CD4-positive, alpha-beta T cell (primary cell): ENCODE measurements at places on chromosomes 2 and 18.
A peak's percentile ranks its signal among the peaks of the same experiment; 100 is the strongest.

GRCh38 chr2:39631718-39632117 is 34.0 kb upstream of the TMEM178A start:
- DNase-seq: no peak

DNA sequence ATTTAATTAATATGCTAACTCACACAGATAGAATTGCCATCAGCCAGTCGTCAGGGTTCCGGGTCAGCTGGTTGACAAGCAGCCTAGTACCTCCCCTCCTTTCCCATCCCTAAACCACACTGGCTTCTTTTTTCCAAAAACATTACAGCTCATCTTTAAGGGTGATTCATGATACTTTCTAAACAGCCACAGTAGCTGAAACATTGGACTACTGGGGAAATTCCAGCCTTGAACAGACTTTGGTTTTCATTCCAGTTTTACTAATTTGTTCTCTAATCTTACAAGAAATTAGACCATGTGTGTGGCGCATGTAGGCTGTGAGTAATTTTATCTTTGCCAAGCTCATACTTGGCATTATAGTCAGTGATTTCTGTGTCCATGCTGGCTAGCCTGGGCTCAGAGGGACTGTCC is 110.8 kb downstream of the FMNL2 start:
- DNase-seq: no peak

- DNase-seq: no peak
These were observed 83.7 kb downstream of the SP3 start for GRCh38 chr2:173881461-173881860.

DNA sequence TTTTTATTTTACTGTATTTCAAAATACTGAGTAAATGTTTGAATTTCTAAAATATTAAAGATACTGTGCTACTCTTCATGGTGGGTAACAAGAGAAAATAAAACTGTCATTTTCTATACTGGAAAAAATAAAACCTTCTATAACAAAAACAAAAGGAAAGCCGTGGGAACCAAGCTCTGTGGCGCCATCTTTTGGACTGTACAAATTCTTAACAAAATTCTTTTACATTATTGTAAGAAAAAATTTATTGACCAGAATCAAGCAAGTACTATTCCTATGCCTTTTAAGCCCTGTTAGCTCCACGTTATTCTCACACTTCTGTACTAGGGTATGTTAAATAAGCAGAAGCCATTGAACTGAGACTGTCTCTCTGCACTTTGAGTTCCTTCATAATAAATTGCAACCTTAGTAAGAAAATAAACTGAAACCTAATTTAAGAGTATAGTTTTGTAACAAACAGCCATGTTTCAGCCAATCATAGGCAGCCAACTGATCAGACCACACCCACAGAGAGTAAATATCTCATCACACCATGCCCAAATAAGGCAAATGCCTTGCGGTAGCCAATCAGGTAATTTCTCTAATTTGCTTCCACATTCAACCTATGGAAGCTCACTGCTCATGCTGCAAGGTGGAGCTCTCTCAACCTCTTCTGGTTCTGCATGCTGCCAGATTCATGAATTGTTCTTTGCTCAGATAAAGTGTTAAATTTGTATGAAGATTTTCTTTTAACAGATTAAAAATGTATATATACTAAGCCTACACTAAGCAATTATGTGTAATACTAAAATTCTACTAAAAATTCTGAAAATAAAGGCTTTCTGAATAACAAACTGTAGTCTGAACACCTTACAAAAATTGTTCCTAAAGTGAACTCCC is 42.2 kb downstream of the HIBCH start:
- DNase-seq: no peak

DNA sequence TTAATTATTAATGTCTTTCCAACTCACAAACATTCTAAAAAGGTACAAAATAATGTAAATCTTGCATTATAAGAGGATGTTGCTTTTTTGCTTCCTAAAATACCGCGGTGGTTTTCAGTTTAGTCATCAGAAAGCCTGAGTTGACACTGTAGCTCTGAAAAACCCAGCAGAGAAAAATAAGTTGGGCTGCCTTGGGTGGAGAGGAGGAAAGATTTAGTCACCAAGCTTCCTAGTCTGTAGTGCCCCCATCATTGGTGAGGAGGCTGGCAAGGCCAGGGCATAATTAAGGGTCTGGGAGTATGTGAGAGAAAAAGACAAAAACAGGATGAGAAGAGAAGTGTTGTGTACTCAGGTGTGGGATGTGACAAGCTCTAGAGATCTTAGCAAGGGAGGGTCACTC is 5.7 kb downstream of the PTPRM start:
- DNase-seq: no peak

- DNase-seq: no peak
These were observed 32.3 kb upstream of the SATB2 start for GRCh38 chr2:199490049-199490448.

GRCh38 chr18:13318731-13319501 is 100.4 kb downstream of the LDLRAD4 start:
- DNase-seq: no peak

DNA sequence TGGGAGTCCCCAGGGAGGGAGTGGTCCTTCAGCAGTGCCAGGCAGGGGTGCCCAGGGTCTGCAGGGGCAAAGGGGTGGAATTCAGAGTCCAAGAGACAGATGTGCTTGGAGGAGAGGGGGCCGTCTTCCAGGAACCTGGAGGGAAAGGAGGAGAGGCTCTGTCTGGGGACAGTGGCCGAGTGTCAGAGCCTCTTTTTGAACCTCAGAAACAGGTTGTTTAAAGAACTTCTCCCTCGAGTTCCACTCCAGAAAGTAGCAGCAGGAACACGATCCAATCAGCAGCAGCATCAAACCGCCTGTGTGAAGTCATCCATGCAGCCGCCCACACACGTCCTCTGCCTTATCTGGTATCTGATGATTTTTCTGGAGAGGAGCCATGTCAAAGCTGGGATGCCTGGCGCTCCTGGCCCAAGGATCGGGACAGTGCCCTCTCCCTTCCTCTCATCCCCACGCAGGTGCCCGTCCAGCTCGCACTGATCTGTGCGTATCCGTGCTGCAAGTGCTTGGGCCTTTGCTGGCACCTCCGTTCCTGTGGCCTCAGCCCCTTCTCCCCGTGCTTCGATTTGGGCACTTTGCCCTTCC is 205.1 kb downstream of the NDUFA10 start:
- DNase-seq: no peak

DNA sequence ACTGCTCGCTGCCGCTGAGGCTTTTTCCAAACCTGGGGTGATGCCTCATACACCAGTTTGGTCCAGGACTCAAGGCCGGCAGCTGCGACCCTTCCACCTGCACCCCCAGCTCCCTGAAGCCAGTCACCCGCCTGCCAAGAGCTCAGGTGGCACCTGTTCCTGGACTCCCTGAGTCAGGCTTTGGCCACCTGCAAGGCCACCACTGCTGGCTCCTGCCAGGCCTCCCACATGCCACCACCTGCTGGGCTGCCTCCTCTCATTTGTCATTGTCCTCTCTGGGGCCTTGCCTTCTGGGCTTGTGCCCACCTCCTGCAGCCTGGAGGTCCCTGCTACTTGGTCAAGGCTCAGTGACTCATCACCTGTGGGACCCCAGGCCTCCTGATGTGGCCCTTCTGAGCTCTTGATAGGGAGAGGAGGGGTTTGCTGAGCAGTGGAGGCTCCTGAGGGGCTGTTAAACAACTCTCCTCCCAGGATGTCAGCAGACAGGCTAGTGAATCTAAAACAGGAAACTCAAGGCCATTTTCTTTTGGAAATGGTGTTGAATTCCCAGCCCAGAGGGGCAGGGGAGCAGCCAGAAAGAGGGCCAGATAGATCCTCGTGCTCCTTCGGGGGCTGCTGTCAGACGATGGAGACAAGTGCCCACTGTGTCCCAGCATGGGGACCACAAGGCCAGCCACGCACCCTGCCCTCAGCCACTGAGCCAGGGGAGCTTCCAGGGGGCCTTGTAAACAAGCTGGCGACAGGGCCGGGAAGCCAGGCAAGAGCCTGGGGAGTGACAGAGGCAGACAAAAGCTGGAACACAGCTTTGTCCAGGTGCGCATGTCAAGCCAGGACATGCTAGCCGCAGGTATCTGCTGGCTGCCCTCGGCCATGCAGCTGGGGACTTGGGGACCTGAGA is 416.8 kb downstream of the LRATD1 start:
- no peak for DNase-seq

GRCh38 chr2:109615637-109616144 is 1.5 kb downstream of the SOWAHC start:
- no peak for DNase-seq

- DNase-seq: no peak
These were observed 46.7 kb downstream of the KIDINS220 start for GRCh38 chr2:8790739-8791162.

DNA sequence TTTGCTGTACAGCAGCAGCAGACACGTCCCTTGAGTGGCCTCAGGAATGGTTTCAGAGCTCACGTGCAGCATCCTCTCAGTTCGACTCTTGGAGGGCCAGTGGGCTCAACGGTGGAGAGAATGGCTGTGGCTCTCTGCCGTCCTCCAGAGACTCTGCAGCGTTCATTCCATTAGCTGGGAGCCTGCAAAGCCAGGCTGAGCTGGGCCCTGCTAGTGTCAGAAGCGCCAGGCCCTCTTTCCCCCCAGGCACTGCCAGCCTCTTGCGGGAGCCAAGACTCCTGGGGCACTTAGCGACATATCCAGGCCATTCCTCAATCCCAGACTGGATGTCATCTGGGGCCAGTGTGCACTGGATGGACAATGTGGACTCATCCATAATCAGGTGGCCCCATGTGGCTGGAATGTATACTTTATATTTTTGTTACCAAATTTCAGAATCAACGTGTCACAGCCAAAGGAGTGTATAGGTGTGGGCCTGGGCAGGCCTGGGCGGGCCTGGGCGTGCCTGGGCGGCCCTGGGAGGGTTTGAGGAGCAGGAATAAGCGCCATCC is 125.1 kb upstream of the EPAS1 start:
- DNase-seq: no peak

- no peak for DNase-seq
These were observed 28.6 kb upstream of the NOTO start for GRCh38 chr2:73173781-73174180.

- no peak for DNase-seq
These were observed 80.0 kb downstream of the ETAA1 start for GRCh38 chr2:67476809-67477790.

GRCh38 chr2:66839551-66840320 is 404.8 kb downstream of the MEIS1 start:
- no peak for DNase-seq

DNA sequence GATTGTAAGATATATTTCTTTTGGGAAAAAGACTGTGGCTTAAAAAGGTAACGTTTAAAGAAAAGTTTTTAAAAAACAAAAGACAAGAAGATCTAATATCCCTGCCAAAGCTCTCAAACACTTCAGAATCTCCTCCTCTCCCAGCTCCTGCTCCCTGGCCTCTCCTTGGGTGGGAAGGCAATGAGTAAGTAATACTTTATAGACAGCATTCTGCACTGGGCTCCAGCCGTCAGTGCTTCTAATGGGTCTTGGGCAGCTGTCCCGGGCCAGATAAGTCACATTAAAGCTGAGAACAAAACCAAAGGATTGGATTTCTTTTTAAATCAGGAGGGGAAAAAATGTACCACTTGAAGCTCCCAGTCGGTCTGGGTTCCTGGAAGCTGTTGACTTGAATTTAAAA is 133.7 kb downstream of the ALPK2 start:
- DNase-seq: no peak

- DNase-seq: no peak
These were observed 61.6 kb upstream of the HS6ST1 start for GRCh38 chr2:128380061-128380889.

- DNase-seq: no peak
These were observed 1.3 kb downstream of the AMMECR1L start for GRCh38 chr2:127884436-127884835.

DNA sequence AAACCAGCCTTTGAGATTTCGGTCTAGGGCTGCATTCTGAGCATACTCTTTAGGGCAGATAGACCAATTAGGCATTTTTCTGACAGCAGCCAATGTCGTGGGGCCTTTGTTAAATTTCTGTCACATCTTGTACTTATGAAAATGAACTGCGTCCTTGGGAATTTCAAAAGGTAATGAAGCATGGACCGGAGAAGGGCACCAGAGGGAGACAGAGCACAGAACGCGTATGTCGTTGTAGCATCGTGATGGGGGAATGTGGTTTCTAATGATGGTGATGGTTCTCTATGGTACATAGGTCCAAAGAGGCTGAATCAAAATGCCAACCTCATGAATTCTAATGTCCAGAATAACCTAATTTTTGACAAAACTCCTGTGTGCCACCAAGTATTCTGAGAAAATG is 483.9 kb upstream of the CRIM1 start:
- no peak for DNase-seq

GRCh38 chr2:24971536-24972314 is at the start of gene DNAJC27:
DNAJC27 (minus strand) TSS chr2:24971955; CDS start chr2:24971904, 51 bp downstream.
- peak; percentile 95 for DNase-seq

GRCh38 chr2:32212295-32212694 is 46.6 kb downstream of the SLC30A6 start:
- no peak for DNase-seq

GRCh38 chr2:70927641-70928040 is 8.1 kb upstream of the ATP6V1B1 start:
- DNase-seq: no peak

GRCh38 chr18:5513947-5514346 is 29.9 kb downstream of the EPB41L3 start:
- DNase-seq: no peak

- DNase-seq: no peak
These were observed 409.1 kb downstream of the TNS1 start for GRCh38 chr2:217593732-217594131.

GRCh38 chr18:62539284-62540165 is 16.7 kb downstream of the ZCCHC2 start:
- no peak for DNase-seq

- DNase-seq: no peak
These were observed 7.8 kb upstream of the RAB12 start for GRCh38 chr18:8601277-8602032.

- no peak for DNase-seq
These were observed 279.8 kb downstream of the ZNF521 start for GRCh38 chr18:25072205-25072604.

- peak; percentile 49 for DNase-seq
These were observed 15.9 kb downstream of the C2orf74 start for GRCh38 chr2:61177727-61178549.

- DNase-seq: no peak
These were observed 39.6 kb upstream of the SCN1A start for GRCh38 chr2:166167449-166167848.

GRCh38 chr2:190119257-190119656 is 56.7 kb upstream of the MSTN start:
- peak; percentile 11 for DNase-seq

DNA sequence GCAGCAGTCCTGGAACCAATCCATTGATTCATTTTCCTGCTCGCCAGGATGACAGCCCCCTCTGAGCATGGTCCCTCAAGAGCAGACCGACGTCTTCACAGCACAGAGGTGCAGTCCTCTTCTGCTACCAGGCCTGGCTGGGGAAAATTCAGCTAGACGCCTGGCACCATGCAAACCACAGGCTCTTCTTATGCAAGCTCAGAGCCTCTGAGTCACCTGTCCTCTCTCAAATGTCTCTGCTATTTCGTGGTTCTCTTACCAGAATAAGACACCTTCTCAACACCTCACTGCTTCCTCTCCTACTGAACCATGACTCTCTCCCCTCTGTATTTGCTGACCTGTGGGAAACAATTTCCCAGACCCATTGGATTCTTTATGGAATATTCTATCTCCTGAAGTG is 79.8 kb upstream of the CYRIA start:
- no peak for DNase-seq

GRCh38 chr2:45898819-45899218 is 247.3 kb downstream of the PRKCE start:
- DNase-seq: no peak

GRCh38 chr2:2530334-2530733 is 199.3 kb upstream of the MYT1L start:
- no peak for DNase-seq

GRCh38 chr2:219508971-219509779 is 5.1 kb upstream of the ASIC4 start:
- no peak for DNase-seq

GRCh38 chr2:224261326-224261725 is 140.6 kb downstream of the FAM124B start:
- DNase-seq: no peak
